OCI-LY7 (cell line): ENCODE measurements at places on chromosomes 1 and 21.

- DNase-seq, result no peak
Observed at GRCh38 chr1:239155466-239156091, 230.8 kb upstream of the CHRM3 start.

- DNase-seq, result peak; percentile 32
Observed at GRCh38 chr1:68442822-68443556, 6.8 kb downstream of the RPE65 start.

DNA sequence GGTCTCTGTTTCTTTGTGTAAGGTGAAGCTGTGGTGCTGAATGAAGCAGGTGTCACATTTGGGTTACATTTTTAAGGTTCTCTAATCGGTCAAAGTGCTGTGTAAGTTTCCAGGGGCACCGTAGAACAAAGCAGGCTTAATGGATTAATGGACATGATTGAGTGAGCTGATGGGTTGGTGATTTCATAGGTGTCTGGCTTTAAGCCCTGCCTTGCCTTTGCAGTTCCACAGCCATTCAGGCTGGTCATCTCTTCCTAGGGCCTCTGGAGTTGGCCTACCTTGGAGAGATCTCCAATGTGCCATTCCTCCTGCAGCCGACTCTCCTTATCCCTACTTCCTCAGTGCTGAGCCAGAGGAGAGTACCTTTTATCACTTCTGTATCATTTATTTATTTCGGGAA is 15.2 kb downstream of the GALNT2 start:
- DNase-seq, result no peak

GRCh38 chr1:101379950-101380349 is 143.1 kb downstream of the S1PR1 start:
- DNase-seq, result peak; percentile 4

DNA sequence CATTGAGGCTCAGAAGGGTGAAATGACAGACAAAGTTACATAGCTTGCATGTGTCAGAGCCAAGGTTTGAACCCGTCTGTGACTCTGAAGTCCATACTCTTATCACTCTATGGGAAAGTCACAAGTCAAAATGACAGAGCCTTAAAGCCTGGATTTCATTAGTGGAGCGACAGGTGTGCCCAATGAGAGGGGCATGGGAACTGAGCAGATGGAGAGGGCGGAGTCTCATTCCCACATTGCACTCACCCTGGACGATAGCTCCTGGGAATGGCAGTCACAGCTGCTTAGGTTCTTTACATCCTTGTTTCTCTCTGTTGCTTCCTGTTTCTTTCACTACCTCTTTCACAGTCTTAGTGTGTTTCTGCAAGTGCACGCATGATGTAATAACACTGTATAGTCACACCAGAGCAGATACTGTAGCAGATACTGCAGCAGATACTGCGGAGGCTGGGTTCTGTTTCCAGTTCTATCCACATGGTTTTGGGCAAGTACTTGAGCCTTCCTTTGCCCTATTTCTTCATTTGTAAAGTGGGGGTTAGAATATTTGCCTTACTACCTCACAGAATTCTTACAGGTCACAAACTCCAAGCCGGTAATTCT is 127.2 kb downstream of the ZSCAN20 start:
- DNase-seq, result no peak

- DNase-seq, result no peak
Observed at GRCh38 chr21:26635681-26636080, 62.6 kb upstream of the CYYR1 start.

- DNase-seq, result no peak
Observed at GRCh38 chr1:87951852-87952251, 623.2 kb downstream of the LMO4 start.

GRCh38 chr1:193799948-193800690 is 613.7 kb upstream of the B3GALT2 start:
- DNase-seq, result no peak

DNA sequence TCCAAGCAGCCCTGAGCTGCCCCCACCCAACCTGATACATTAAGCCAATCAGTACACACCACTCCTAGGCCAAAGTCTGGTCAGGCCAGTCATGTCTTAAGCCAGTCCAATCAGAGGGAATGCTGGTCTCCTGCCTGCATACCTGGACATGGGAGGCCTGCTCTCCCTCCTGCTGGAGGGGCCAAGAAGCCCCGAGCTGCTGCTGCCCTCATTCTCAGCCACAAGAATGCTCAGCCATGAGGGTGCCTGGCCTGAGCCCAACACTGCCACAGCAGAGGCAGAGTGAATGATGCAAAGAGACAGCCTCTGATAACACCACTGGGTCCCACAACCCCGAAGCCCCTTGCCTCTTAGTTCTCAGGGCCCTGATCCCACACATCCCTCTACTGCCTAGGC is 23.0 kb downstream of the CHD5 start:
- DNase-seq, result no peak

DNA sequence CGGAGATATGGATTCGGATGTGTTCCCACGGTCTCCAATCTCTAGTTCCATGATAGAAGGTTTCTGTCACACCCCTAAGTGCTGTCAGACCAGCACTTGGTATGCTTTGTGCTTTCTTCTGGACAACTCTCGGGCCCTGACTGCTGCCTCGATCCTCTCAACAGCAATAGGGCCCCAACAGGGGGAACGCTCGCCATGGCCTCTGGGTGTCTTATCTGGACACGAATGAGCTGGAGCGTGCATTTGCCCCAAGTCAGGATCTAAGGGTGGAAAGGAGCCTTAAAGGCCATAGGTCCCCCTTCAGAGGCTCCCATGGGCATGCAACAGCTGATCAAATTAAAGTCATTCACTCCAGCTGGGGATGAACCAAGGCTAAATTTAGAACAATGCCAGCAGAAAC is 76.8 kb downstream of the TCP10L start:
- DNase-seq, result no peak

DNA sequence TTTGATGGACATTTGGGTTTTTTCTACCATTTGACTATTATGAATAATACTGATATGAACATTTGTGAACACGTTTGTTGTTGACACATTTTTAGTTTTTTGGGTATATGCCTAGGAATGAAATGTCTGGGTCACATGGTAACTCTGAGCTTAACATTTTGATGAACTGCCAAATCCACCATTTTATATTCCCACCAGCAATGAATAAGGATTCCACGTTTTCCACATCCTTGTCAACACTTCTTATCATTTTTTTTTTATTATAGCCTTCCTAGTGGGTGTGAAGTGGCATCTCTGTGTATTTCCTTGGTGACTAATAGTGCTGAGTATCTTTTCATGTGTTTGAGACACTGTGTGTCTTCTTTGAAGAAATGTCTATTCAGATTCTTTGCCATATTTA is 67.6 kb downstream of the RASAL2 start:
- DNase-seq, result no peak

DNA sequence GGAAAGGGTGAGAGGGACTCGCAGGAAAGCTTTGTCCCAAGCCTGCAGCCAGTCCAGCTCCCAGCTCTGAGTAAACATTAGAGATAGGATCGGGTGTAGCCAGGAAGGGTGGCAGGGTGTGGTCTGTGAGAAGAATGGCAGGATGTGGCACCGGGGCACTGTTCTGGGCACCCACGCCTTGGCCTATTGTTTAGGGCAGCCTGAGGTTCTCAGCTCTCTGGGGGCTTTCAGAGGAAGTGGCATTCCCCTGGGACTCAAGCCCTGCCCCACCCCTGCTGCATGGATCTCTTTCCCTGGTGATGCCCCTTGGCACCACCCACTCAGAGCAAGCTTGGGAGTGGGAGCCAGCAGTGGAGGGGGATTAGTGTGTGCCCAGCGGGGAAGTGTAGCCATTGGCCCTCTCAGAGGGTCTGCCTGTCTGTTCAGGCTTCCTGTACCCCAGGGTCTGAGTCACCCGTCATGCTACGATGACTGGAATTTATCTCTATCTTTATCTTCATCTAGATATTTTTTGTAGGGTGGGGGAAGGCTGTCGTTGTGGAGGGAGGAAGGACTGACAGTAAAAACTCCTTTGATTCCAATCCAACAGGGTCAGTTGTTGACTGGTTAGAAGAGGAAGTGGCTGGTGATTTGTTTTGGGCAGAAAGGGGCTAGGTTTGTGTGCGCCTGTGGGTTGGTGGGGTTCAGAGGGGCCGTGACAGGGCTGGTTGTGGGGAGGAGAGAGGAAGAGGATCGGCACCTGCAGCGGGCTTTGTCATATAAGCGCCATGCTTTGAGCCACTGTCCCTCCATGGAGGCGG is 31.6 kb downstream of the SOX13 start:
- peak; percentile 20 for DNase-seq

DNA sequence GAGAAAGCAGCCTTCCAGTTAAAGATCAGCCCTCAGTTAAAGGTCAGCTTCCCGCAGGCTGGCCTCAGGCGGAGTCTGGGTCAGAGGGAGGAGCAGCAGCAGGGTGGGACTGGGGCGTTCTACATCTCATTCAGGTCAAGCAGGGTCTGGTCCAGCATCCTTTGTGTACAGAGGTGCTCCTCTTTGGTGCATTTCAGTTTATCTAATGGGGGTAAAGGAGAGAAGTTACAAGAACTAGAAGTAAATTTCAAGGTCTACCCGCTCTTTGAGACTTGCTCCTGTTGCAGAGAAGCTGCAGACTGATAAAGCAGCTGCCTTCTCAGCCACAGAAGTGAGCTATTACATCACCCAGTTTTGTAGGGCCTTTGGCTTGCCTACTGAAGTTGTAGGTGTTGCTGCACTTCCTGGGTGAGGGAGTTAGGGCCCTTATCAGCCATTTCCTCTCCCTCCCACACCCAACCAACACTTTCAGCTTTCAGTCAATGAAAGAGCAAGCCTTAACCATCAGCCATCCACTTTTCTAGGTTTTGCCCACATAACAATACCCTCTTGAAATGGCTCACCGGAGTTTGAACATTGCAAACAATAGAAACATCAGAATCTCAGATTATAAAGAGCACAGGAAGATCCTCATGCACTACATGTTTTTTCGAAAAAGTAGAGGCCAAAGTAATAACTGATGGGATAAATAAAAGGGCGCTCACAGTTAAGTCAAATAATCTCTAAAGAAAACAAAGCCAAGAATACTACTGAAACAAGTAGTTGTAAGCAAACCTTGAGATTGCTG is 2.8 kb upstream of the NUP210L start:
- DNase-seq, result peak; percentile 75

DNA sequence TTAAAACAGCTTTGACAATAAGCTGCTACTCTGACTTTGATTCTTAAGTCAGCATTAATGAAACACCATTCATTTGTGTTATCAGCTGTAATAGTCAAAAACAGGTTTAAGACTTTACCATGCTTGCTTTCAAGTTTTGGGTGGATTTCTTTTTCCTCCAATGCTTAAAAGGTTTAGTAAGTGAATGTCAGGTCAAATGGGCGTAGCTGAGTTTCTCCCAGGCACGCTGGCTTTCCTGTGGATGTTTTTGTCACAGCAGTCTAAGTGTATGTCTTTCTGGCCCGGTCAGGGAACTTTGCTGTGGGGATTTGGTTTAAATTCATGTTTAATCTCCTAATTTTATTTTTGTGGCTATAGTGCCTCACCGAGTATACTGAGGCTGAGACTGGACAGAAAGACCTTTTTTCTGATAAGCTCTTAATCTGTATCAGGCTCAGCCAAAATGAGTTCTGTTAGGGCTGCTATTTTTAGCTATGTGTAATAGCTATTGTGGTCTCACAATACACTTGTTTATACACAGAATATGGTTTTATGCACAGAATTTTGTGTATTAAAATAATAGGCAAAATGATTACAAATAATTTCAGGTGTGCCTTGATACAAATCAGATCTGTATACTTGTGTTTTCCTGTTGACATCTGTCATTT is 292.8 kb downstream of the DISC1 start:
- no peak for DNase-seq

DNA sequence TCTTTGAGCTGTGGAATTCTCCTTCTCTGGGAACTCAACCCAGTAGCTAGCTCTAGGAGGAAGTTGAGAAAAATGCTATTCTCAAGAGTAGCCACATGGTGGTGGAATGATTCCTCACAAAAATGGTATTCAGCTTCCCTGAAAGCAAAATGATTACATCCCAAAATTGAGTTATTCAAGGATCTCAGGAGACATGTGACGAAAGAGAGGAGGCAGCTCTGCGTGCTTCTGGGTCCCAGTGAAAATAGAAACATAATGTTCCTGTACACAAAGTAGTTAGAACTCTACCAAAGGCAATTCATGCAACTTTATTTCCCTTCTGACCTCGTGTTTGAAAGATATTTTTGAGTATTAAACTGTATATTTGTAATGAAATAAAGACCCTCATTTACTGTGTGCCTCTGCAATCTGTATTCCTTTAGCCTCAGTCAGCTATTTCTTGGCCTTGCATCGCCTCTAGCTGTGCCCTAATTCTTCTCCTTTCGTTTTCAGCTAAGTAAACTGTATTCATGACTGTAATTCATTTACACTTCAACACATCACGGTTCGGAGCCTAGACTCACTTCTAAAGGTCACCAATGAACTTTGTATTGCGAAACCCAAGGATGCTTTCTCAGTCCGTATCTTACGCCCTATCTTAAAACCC is 167.3 kb downstream of the FASLG start:
- peak; percentile 53 for DNase-seq

- DNase-seq, result no peak
Observed at GRCh38 chr1:2301607-2302291, 73.6 kb downstream of the SKI start.
